ENCODE measurements at places on chromosomes 2 and 18.

- DNase-seq = no peak
Measured at GRCh38 chr2:86577817-86578456, 14.7 kb upstream of the CHMP3 start.

DNA sequence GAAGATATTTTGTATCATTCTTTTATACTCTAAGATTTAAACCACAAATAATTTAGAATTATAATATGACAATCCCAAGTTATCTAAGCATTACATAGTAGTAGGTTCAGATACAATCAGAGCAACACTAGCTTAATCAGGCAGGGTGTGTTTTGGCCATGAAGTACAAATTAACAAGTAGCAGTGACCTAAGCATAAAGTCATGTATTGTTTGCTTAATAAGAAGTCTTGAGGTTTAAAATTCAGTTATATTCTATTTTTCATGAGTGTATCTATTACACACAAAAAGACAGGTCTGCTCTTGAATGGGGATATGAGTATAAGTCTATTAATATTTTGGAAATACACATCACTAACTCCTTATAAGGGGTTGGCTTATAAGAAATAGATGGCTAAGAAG is 39.9 kb downstream of the DYNAP start:
- DNase-seq = no peak

DNA sequence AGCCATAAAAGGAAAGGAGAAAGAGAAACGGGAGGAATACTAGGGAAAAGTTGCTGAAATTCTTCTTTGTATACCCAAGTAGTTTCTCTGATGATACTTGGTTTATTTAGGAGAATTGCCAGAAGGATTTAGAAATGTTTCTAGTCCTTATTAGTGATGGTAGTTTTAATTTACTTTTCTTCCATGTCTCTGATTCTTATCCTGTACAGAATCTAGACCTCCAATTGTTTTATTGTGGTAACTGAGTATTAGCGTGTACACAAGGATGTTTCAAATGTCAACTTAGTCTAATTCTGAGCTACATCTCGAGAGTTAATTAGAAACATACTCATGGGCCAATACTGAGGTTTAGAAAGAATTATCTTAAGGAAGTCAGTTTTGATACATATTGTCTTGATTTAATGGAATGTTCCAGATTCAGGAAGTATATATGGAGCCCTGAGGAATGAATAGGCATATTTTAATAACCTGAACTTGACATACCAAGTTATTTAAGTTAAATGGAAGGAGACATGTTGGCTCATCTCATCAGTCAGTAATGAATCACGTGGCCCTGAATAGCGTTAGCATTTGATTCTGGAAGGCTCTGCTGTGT is 219.6 kb downstream of the LTBP1 start:
- DNase-seq = no peak

DNA sequence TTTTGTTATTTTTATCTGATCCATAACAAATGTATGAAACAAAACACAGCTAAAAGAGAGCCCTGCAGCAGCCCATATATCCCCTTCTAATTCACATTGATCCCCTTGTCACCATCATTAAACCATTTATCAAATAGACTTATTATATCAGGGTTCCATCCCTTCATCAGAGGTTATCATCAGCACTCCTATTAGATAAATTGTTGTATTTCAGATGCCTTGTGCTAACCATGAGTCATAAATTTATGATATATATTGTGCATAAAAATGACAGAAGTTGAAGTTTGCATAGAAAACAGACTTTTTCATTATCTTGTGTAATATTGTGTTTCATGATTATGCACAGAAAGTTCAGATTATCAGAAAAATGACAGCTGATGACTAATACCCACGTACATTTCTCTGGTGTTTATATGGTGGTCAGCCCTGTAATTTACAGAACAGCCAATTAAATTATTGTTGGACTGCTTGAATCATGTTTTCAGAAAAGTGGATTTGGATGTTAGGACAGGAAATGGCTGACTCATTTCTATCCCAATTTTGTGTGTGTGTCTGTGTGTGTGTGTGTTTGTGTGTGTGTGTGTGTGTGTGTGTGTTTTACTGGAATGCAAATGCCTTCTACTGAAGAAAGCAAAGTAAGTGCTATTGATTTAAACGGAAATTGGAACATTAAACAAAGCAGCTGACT is 80.9 kb downstream of the PPP1R1C start:
- DNase-seq = no peak

DNA sequence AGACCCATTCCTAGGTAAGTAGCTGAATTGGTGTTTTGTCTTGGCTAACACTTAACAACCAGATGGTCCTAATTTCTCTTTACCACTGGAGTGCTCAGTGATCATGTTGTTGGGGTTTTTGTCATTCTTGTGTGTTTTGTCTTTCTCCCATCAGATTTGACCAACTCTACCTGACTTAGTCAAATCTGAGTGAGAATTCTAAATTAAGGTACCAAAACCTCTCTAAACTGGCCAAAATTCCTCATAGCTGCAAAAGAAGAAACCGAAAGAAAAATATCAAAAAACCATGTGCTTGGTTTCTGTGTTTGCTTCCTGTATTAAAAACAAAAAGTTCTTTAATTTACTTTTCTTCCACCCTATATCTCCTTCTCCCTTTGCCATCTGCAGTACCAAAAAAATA is 350.7 kb upstream of the SPHKAP start:
- DNase-seq = no peak

GRCh38 chr2:138919120-138919747 is 139.0 kb upstream of the NXPH2 start:
- DNase-seq = no peak

- no peak for DNase-seq
Measured at GRCh38 chr2:174794851-174795374, 30.6 kb upstream of the CHRNA1 start.

DNA sequence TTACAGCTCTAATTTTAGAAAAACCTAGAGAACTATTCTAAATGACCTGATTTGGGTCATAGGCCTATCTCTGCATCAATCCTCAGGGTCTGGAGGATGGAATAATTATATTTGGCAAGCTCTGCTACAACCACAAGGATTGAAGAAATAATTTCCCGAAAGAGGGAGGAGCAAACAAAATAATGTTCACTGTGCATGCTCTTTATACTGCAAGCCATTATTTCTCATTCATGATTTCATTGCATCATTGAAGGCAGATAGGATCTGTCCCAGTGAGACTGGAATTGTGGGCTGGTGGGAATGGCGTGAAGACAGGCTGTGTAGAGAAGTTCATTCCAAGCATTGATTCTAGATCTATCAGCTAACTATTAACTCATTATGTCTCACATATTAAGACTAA is 12.7 kb upstream of the MAPRE2 start:
- no peak for DNase-seq

- DNase-seq = no peak
Measured at GRCh38 chr18:13548966-13549879, 177.1 kb downstream of the FAM210A start.

DNA sequence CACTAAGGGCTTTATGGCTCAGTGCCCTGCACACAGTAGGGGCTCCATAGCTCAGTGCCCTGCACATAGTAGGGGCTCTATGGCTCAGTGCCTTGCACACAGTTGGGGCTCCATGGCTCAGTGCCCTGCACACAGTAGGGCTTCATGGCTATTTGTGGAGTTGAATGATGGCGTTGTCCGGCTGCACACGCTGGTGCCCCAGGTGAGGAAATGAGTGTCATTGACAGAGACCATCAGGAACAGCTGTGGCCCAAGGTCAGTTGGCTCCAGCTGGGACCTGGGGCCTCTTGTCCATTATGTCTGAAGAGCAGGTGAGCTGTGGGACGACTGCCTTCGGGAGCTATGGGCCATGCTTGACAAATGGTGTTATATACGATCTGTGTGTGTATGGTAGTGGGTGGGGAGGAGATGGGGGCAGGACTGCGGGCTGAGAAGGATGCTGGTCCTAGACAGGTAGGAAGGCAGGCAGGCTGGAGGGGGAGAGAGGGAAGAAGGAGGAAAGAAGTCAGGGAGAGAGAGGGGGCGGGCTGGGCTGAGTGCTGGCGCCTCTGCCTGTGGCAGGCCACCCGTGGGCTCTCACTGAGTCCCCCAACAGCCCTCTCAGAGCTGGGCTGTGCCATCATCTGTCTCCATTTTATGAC is 130.6 kb downstream of the CLIP4 start:
- DNase-seq = no peak

GRCh38 chr2:72165792-72166191 is 18.1 kb upstream of the CYP26B1 start:
- DNase-seq = no peak

Measured in stimulated activated CD4-positive, alpha-beta T cell treated with anti-CD3 and anti-CD28 coated beads, Interleukin-12 subunit alpha, Interleukin-12 subunit beta, amount 100 ng/mL, for 48 hours (primary cell).